ENCODE measurements at places on chromosomes 1 and 21. TPM values are rescaled to one million over a fixed set of nuclear protein-coding genes. Genes with fewer than 3 reads are reported as not detected.

AMY1B gene
- not detected for total RNA-seq

F13B gene
- total RNA-seq = not detected

S100A12 gene
- total RNA-seq = 16.2 TPM

EPHX1 gene
- 78.7 TPM for total RNA-seq

DNA sequence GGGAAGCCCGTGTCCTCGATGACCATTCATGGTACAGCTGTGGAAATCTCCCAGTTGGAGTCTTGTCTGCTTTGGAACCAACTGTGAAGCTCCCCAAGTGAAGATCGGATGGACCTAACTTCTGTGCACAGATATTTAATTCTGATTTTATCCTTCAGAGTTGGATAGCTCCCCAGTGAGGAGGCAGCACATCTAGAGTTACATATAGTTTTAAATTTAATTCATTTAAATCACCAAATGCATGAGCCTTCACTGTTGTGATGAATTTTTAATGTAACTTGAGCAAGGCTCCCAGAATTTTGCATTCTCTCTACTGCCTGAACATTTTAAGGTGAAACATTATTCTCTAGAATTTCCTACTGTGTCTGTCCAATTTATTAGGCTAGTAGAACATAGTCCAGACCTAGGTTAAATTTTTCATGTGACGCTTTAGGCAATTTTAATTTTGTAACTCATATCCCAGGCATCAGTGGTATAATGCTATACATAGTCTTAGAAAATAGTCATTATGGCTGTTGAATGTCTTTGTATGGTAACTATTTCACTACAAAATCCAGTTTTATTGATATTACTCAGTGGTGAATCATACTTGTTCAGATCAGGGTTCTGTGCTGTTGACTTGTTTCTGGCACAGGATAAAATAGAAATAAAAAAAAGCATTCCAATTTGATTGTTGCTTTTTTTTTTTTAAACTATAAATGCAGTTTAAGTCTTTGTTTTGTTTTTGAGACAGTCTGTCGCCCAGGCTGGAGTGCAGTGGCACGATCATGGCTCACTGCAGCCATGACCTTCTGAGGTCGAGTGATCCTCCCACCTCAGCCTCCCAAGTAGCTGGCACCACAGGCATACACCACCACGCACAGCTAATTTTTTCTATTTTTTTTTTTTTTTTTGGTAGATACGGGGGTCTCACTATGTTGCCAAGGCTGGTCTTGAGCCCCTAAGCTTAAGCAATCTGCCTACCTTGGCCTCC, 66.9 kb downstream of the PRDM2 start:
- H3K36me3 ChIP-seq = no peaks in the 10 kb centered on the region
- H3K4me3 ChIP-seq = no peak overlapping the region
- peaks cover 5% of the 10 kb centered on the region for H3K4me1 ChIP-seq
- DNase-seq = no peak
- H3K27me3 ChIP-seq = no peaks in the 10 kb centered on the region

DNA sequence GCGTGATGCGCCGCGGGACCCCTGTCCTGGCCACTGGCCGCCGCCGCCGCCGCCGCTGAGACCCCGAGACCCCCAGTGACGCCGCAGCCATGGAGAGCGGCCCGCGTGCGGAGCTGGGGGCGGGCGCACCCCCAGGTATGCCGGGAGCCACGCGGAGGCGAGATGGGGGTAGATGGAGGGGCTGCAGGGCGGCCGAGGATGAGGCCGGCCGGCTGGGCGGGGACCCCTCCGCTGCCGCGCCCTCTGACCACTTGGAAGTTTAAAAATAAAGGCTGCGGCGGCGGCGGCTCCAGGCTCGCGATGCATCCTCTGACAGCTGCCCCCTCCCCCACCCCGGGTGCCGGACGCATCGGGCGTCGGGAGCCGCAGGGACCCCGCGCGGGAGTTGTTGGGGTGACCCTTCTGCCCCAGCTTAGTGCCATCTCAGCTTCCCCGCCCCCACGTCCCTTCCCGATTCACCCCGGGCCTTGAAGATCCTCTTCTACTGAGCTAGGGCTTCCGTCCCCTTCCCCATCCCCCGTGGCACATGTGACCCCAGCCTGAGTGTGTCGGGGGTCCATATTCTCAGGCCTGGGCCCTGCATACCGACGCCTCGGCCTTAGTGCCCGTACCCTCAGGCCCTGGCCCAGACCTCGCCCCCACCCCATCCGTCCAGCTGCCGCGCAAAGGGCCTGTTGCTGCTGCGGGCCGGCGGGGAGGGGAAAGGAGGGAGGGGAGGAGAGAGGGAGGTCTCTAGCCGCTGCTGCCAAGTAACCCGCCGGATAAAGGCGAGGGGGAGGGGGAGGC, 562 bp downstream of the MAP7D1 start:
- H3K36me3 ChIP-seq = no peaks in the 10 kb centered on the region
- H3K27me3 ChIP-seq = no peaks in the 10 kb centered on the region
- peaks cover 76% of the 10 kb centered on the region for H3K4me1 ChIP-seq
- H3K27ac ChIP-seq = peak overlapping the region; percentile 95
- H3K4me3 ChIP-seq = peak overlapping the region; percentile 96

DNA sequence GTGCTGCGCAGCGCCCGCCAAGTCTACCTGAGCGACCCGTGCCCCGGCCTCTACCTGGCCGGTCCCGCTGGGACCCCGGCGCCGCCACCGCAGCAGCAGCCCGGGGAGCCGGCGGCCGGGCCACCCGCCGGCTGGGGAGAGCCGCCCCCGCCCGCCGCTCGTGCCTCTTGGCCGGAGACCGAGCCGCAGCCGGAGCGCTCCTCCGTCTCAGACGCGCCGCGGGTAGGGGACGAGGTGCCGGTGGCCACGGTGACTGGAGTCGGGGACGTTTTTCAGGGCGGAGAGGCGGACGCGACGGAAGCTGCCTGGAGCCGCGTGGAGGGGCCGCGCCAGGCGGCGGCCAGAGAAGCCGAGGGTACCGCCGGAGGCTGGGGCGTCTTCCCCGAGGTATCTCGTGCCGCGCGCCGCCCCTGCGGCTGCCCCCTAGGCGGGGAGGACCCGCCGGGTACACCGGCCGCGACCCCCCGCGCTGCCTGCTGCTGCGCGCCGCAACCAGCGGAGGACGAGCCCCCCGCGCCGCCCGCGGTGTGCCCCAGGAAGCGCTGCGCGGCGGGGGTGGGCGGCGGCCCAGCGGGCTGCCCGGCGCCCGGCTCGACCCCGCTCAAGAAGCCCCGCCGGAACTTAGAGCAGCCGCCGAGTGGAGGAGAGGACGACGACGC, 646 bp downstream of the IER5 start:
- peak overlapping the region; percentile 75 for H3K4me3 ChIP-seq
- H3K27me3 ChIP-seq = no peaks in the 10 kb centered on the region
- peak overlapping the region; percentile 98 for H3K27ac ChIP-seq
- H3K36me3 ChIP-seq = no peaks in the 10 kb centered on the region
- DNase-seq = no peak

- peaks cover 13% of the 10 kb centered on the region for H3K4me1 ChIP-seq
- H3K27ac ChIP-seq = peak overlapping the region; percentile 54
- no peak for DNase-seq
- no peaks in the 10 kb centered on the region for H3K27me3 ChIP-seq
- H3K4me3 ChIP-seq = peak overlapping the region; percentile 49
Observed at GRCh38 chr1:41516168-41517061, 31.9 kb upstream of the EDN2 start.

DNA sequence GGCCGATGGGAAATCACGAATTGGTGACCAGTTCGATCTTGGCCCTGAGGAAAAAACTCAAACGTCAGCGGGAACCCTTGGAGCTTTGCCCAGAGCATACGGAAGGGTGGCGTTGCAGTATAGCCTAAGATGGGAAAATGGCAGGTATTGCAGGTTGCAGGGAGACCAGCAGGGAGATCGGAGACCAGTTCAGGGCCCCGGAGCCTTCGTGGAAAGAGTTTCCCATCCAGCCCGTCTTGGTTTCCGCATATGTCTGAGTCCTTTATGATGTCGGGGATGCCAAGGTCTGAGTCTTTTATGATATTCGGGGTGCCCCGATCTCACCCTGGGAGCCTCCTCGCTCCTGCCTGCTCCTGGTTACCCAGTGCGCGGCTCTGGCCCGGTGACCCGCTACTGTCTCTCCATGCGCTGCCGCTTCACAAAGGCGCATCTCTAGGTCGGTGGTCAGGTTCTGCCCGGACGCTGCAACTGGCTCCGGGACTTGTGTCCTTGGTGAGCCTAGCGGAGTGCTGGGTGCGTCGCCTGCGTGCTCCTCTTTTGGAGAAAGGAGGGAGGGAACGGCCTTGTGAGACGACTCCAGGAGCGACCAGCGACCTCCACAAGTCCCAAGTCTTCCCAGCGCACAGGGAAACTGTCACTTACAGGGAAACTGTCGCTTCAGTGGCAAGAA, 94.2 kb downstream of the PRKAB2 start:
- peaks cover 14% of the 10 kb centered on the region for H3K4me1 ChIP-seq
- peaks cover 37% of the 10 kb centered on the region for H3K27me3 ChIP-seq
- H3K27ac ChIP-seq = no peak overlapping the region
- no peak overlapping the region for H3K4me3 ChIP-seq

DNA sequence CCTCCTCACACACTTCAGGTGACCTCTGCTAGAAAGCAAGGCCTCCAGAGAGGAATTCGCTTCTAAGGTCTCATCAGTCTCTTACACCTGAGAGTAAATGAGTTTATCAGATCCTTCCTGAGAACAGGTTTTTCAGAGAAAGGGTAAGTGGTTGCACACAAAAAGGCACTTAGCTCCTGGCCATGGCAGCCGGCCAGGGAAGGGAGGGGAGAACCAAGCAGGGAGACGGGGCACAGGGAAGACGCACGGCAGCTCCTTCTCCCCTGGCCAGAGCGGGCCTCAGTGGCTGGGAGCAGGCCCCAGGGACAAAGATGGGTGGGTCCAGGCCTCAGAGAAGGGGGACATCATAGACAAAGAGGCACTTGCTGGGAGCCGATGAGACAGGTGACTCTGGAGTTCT, 3.6 kb upstream of the TNNT2 start:
- H3K36me3 ChIP-seq = no peaks in the 10 kb centered on the region
- H3K4me3 ChIP-seq = no peak overlapping the region
- DNase-seq = no peak
- peaks cover 84% of the 10 kb centered on the region for H3K4me1 ChIP-seq
- H3K27ac ChIP-seq = no peak overlapping the region

- no peak for DNase-seq
- H3K27me3 ChIP-seq = no peaks in the 10 kb centered on the region
- H3K27ac ChIP-seq = no peak overlapping the region
- H3K36me3 ChIP-seq = no peaks in the 10 kb centered on the region
Observed at GRCh38 chr1:179206812-179207211, 22.7 kb downstream of the ABL2 start.

DNA sequence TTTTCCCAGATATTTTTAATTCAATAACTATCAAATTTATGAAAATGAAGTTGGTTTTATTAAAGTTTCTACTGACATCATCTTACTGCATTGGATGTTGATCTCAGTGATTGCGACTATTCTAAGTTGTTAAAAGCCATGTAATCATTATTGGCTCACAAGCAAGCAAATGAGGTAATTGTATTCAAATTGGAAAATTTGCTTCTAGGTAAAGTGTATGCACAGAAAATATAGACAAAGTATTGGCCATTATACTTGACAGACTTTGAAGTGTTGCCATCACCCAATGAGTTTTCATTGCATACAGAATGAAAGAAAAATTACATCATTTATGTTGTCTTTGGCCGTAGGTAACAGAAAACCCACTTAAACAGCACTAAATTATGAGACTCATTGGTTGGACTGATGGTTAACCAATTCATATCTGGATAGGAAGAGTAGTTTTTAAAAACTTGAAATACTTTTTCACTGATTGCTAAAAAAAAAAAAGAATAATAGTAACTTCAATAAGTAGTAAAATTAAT, 299.2 kb downstream of the USP25 start:
- no peaks in the 10 kb centered on the region for H3K27me3 ChIP-seq
- no peak overlapping the region for H3K27ac ChIP-seq
- no peaks in the 10 kb centered on the region for H3K36me3 ChIP-seq
- no peaks in the 10 kb centered on the region for H3K4me1 ChIP-seq
- no peak for DNase-seq

DNA sequence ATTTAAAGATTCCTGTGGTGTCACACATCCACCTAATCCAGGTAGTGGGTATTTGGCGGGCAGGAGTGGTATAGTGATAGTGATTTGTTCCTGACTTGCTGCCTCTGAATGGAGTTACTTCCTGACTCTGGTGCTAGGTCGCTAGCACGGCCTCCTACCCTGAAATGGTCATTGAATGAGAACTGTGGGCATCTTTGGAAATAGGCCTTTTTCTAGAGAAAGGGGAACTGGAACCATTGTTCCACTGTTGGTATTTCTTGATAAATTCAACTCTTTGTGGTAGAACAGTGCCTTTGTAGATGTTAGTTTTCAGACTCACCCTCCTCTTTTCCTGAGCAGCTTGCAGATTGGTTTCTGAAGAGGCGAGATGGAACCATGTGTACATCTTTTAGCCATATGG, 1.5 kb downstream of the QSOX1 start:
- peaks cover 25% of the 10 kb centered on the region for H3K4me1 ChIP-seq
- H3K4me3 ChIP-seq = peak overlapping the region; percentile 89
- no peak for DNase-seq
- peak overlapping the region; percentile 96 for H3K27ac ChIP-seq
- H3K36me3 ChIP-seq = no peaks in the 10 kb centered on the region
- H3K27me3 ChIP-seq = no peaks in the 10 kb centered on the region

GRCh38 chr21:44920694-44921604, at the start of gene ITGB2:
Gene ITGB2 (minus strand): TSS chr21:44920899. CDS start chr21:44910782, 10,117 bp downstream.
- H3K36me3 ChIP-seq = no peaks in the 10 kb centered on the region
- no peak for DNase-seq
- H3K27me3 ChIP-seq = peaks cover 40% of the 10 kb centered on the region
- peak within 1 kb of the TSS; percentile 57 for H3K27ac ChIP-seq
- H3K4me3 ChIP-seq = peak within 1 kb of the TSS; percentile 15
- peaks cover 19% of the 10 kb centered on the region for H3K4me1 ChIP-seq

- DNase-seq = no peak
- H3K4me1 ChIP-seq = no peaks in the 10 kb centered on the region
- no peaks in the 10 kb centered on the region for H3K36me3 ChIP-seq
- H3K27me3 ChIP-seq = no peaks in the 10 kb centered on the region
- H3K4me3 ChIP-seq = no peak overlapping the region
Observed at GRCh38 chr1:181863736-181864135, 197.8 kb downstream of the ZNF648 start.

DNA sequence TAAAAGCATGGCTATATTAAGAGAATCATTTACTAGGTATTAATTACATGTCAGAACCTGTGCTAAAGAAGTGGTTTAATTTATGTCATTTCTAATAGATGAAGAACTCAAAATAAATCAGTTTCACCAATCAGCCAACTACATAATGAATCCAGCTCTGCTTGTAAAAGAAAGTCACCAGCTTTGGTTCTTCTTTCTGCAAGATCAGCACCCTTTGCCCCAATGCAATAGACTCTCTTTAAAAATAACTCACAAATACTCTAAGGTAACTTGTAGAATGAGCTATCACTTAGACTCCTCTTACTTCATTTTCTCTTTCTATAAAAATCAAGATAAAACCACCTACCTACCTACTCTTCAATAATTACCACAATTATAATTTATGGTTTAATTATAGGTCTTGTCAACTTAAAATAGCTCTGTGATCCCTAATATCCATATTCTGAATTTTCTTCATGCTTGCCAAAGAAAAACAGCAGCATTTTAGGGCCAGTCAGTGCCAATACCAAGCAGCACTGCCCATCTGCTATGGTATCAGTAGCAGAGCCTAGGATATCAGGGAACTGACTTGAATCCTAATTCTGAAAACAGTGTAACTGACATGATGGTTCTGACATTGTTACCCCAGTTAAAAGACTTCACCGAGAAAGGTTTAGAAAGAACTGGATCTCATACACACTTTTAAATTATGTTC, 11.3 kb downstream of the SLC19A2 start:
- H3K36me3 ChIP-seq = peaks cover 28% of the 10 kb centered on the region
- no peak overlapping the region for H3K27ac ChIP-seq
- no peaks in the 10 kb centered on the region for H3K27me3 ChIP-seq

GRCh38 chr1:243575070-243575469, 275.0 kb downstream of the AKT3 start:
- H3K27me3 ChIP-seq = no peaks in the 10 kb centered on the region
- no peak overlapping the region for H3K4me3 ChIP-seq
- no peaks in the 10 kb centered on the region for H3K36me3 ChIP-seq
- no peaks in the 10 kb centered on the region for H3K4me1 ChIP-seq
- DNase-seq = no peak
